ENCODE measurements at places on chromosomes 1 and 21.

- DNase-seq: no peak
Observed at GRCh38 chr1:114669562-114670082, at the start of gene DENND2C. Gene DENND2C, minus strand, starts transcription at chr1:114670049. Its CDS starts 44,065 bp downstream, at chr1:114625984.

- DNase-seq: no peak
Observed at GRCh38 chr1:205001162-205001561, 41.9 kb upstream of the CNTN2 start.

GRCh38 chr1:152964536-152964935, 5.9 kb upstream of the SPRR4 start:
- DNase-seq: no peak

DNA sequence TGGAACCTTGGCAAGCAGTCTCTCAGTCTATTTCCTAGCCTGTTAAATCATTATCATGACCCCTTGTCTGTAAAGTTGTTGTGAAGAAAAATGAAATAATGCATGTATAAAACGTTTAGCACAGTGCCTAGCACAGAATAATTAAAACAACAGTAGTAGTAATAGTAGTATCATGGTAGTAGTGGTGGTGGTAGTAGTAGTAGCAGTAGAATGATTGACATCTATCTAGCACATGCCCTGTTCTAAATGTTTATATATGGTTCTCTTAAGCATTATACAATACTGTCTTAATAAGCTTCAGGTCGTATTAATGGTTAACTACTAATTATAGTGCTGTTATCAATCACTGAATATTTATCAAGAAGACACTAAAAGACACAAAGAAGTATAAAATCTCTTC, 46.7 kb downstream of the GPR3 start:
- no peak for DNase-seq

DNA sequence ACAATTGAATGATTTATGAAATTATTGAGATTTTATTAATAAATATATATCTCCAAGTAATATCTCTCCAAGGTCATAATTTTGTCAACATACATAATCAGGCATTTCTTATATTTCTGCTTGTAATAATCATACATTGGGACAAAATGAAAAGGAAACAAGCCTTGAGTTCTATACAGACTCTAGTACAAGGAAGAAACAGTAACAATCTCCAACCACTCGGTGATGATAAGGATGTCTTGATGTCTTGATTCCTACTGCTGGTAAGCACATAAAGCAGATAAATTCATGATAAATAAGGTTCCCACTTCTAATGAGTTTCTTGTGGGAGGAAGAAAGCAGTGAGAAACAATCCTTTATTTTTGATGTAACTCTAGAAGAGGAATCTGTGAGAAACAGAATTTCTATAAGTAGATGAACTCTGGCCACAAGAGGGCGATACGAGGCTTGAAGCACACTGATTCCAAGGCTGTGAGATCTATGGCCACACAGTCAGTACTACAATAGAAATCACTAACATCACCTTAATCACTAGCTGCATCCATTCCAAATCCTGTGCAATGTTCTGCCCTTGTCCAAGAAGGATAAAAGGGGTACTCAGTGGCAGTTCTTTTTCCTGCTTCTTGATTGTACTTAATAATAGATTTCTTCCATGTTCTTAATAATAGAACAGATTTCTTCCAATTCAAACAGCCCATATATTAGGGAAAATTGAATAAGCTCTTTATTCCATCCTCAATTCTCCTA, 41.4 kb upstream of the LRRC8B start:
- DNase-seq: peak; percentile 87
